Activated T-helper 2 cell treated with anti-CD3 and anti-CD28 coated beads, Interferon-gamma antibody, Interleukin-2, Interleukin-4, amounts not matched to agents 10 μg/mL and 5 μg/mL and 100 μg/mL, durations not matched to agents 14 hours and 24 hours and 36 hours (primary cell): ENCODE measurements at places on chromosomes 7 and 10. TPM values are rescaled to one million over a fixed set of nuclear protein-coding genes. Genes with fewer than 3 reads are reported as not detected.

DNA sequence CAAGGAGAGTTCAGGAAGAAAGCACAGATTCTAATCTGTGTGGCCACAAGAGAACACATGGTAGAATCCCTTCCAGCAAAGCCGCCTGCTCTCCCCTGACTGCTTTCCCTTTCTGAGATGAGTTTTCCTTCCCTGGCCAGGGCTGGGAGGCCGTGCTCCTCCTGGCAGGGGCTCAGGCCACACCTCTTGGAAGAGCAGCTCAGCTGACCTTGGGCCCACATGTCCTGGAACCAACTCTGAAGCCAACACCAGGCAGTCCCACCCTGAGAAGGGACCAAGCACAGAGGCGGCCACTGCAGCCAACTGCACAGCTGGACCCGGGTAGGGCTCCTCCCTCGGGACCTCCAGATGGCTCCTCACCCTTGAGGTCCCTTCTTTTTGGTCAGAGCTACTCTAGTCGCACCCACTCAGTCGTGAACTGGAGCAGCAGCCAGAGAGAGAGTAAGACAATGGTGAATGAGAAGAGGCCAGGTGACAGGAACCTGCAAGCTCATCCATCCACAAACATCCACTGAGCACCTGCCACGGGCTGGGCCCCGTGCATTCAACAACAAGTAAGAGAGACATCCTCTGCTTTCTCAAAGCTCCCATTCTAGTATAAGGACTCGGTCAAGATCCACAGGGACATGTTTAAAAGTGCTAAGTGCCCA, 40.3 kb downstream of the FAM53B start:
- DNase-seq, result no peak

DNA sequence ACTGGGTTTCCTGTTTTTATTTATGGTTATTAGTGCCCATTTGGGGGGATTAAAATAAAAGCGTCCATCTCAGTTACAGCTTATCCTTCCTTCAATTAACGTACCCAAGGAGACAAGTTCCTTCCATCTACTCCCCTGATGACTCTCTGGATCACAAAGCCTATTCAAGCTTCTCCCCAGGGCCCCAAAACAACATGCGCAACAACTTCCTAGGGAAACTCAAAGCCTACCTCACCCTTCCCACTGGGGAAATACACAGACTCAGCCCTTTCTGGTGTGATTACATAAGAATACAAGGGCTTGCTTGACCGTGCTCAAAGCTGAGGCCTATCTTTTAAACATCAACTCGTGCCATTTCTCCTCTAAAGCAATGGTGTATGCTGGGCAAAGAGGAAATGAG, 112.4 kb downstream of the CDK6 start:
- DNase-seq, result no peak

DNA sequence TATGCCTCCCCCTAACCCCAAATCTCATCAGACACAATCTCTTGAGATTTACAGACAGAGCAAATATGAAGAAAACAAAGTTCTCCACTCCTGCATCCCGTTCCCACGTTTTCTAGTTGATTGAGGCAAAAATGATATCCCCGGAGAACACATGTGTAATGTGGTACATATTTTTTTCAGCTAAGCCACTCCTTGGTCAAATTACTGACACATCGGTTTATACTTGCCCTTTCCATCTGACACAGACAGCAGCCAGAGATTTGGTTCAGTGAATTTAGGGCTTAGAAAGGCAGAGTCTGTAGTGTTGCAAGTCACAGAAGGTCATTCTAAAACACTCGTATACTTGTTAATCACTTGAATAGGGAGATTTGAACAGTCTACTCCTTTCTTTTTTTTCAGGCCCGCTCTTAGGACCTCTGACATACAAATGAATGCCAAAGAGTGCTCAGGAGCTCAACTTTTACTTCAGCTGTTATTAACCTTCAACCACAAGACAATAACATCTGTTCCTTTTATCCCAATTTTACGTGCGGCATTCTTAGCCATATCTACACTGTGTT, 1.8 kb upstream of the DDX50 start:
- DNase-seq, result no peak

DNA sequence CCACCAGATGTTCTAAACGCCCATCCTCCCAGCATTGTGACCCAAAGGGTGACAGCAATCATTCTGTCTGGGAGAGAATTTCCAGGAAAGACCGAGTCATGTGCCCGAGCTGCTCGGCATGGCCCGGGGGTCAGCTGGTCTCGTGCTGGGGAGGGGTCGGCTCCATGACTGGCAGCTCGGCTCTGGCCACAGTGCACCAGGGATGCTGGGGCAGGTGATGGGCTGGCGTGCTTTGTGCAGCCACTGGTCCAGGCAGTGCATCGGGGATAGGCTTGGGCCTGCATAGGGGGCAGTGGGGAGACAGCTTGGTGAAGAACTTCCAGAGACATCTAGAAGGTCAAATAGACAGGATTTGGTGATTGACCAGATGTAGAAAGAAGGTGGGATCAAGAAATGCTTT, 39.2 kb upstream of the PSMG3 start:
- DNase-seq, result no peak

DNA sequence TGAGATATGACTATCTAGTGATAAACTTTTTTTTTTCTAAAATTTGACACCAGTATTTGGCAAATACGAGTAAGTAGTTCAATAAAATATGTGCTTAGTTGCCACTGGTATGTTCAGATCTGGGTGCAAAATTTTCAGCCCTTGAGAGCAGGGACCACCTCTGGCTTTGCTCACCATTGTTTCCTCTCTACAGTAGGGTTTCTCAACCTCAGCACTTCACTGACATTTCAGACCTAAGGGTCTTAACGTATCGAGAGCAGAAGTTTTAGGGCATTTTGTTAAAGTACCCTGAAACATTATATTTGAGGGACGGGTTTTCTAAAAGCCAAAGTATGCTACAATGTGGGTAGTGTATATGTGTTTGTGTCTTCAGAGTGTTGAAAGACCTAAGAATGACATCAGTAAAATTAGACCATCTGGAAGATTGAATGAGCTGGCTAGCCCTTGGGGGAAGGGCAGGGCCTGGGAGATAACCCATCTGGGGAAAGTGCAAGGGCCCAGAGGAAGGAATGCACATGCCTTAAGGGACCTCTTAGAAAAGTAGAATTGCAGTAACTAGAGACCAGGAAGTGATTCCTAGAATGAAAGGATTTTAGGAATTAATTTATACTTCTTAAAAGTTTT, 11.8 kb downstream of the BZW2 start:
- no peak for DNase-seq

- DNase-seq, result no peak
Measured at GRCh38 chr7:94052398-94053180, 48.4 kb upstream of the BET1 start.

DNA sequence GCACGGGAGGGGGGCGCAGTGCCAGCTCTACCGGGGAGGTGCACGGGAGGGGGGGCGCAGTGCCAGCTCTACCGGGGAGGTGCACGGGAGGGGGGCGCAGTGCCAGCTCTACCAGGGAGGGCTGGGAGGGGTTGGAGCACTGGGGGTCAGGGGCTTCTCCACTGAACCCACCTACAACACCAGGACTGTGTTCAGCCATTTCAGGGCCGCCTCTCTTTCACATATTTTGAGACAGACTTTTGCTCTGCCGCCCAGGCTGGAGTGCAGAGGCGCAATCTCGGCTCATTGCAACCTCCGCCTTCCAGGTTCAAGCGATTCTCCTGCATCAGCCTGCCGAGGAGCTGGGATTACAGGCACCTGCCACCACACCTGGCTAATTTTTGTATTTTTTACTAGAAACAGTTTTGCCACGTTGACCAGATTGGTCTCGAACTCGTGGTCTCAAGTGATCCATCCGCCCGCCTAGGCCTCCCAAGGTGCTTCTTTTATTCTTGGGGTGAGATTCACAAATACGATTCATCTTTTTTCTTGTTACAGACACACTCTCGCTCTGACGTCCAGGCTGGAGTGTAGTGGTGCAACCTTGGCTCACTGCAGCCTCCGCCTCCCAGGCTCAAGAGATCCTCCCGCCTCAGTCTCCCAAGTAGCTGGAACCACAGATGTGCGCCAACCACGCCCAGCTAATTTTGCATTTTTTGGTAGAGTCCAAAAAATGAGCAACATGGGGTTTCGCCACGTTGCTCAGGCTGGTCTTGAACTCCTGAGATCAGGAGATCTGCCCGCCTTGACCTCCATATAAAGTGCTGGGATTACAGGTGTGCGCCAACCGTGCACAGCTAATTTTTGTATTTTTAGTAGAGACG, 37.0 kb downstream of the ADAP1 start:
- no peak for DNase-seq

Gene CADPS2
- not detected in 2 replicates for total RNA-seq

Gene HOXA3
- total RNA-seq, result not detected in 2 replicates

Gene KCND2
- not detected in 2 replicates for total RNA-seq

Gene NEUROD6
- not detected in 2 replicates for total RNA-seq

Gene EBLN1
- total RNA-seq, result not detected in 2 replicates
